Posterior cingulate gyrus (tissue), 11 donors: ENCODE measurements at places on chromosomes 3 and 15.

DNA sequence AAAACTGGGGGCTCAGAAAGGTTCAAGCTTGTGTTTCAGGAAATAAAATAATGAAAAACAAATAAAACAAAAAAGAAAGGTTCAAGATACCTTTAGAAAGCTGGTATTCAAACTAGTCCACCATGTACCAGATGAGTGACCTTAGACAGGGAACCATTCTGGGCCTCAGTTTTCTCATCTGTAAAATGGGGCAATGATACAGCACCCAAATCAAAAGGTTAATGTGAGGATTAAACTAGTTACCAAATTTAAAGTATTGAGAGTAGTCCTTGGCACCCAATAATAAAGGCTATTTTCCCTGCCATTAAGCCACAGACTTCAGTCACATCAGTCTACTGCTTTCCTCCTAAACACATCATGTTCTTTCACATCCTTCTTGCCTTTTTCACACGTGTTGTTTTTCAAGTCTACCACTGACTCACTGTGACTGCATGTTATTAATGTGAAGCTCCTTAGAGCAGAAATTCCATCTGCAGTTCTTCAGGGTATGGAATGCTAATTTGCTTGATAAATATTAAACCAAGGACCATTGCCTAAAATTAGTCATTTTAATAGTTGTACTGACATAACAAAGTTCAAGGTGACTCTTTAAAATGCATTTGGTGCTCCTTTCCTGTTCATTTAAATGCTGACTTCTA lies 19.9 kb downstream of the TAMM41 start:
- DNase-seq = no peak

GRCh38 chr3:51705276-51706020 lies 1.4 kb upstream of the GRM2 start:
- peak; percentile 5 for DNase-seq

DNA sequence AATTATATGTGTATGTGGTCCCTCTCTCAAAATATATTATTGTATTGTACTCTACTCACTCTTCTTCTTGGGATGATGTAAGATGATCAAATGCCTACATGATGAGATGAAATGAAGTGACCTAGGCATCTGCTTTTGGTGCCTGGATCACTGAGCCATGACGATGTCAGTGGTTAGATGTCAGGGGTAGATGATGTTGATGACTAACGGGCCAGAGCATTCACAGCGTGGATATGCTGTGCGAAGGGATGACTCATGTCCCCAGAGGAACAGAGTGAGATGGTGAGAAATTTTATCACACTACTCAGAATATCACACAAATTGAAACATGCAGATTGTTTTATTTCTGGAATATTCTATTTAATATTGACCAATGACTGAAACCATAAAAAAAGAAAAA lies 233.9 kb upstream of the CADM2 start:
- no peak for DNase-seq

DNA sequence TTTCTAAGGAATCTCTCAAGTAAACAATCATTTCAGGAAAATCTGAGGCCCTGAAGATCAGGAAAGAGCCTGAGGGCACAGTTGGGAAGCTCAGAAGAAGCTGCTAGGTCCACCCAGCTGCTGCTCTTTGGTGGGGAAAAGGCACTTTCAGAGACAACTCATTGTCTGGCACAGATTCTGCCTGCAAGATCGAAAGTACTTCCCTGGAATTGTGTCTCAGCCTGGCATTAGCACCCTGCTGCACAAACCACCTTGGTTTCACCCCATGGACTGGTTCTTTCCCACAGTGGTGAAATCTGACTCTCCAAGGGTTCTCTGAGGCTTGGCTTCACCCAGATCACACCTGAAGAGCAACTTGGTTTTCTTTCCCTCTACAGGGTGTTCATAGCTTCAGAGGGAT lies 18.7 kb downstream of the THRB start:
- DNase-seq = no peak

GRCh38 chr3:32913790-32914446 lies 37.5 kb upstream of the CCR4 start:
- DNase-seq = no peak

GRCh38 chr3:100277255-100277800 lies 16.5 kb downstream of the TBC1D23 start:
- DNase-seq = no peak

DNA sequence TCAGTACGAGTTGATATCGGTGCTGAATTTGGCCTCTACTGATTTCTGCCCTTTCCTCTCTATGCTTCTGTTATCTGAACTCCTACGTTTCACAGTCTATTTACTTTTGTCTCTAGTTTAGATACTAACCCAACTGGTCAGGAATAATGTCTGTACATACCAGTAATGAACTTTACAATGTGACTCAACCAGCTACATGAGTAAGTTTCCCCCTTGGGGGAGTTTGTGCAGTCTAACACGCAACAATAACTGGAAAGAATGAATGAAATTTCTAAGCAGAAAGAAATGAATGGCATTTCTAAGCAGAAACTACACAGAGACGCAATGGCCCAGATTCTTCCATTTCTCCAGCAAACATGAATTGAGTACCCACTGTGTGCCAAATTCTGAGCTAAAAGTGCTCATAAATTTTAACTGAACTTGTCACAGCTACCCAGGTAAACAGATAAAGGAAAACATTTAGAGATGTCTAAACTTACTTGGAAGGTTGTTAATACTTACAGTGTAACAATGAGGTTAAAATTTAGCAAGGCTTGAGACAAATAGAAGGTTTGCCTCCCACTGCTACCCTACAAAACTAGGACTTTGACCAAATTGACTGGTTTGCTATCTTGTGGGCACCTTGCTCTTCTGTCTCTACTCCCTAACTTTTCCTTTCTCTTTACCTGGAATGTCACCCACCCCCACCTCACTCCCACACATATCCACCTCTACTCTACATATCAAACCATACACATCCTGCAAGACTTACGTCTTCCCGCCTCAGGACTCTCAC lies 11.6 kb downstream of the UPK1B start:
- no peak for DNase-seq

DNA sequence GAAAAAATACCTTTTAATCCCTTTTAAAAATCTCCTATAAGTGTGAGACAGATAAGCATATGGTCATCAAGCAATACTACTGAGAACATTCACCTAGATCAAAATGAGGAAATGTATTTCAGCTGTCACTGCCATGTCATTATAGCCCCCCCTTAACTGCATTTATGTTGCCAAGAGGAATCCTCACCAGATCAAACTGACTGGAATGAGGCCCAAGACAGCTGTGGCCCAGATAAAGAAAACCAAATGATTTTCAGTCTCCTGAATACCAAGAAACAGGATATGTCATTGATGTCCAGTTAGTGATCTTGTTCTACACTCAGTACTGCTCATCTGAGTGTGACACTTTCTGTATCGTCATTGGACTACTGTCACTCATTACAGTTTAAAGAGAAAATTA lies 35.1 kb upstream of the CPB1 start:
- DNase-seq = no peak

GRCh38 chr3:14295037-14295436 lies 107.4 kb upstream of the SLC6A6 start:
- no peak for DNase-seq

DNA sequence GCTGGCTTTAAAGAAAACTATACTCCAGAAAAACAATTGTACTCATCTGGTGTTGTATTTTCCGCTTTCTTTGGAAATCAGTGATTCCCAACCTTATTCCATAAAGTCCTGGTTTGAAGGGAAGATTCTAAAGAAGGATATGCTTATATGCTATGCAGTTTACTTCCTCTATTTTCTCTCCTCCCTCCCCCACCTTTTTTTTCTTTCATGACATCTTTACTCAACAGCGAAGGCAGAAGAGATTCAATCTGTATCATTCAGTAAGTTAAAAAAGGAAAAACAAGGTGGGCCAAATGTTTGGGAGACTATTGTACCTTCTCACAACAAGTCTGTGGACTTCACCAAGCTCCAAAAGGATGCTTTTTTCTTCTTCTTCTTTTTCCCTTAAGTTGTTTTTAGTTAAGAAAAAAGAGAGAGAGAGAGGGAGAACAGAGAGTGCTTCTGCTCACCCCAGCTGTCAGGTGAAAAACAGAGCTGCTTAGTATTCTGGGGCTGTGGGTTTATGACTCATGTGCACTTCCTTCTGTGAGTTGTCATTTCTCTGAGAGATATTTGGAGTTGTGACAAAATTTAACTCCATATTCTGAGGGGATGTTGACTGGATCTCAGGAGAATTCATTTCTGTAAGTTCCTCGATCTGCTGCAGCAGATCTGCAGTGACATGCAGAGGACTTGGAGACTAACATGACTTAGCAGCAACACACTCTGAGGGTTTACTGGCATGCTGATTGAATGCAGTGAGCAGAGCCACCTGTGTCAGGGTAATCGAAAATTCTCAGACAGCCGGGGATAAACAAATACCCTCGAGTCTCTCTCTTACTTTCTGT lies 70.7 kb downstream of the SSR3 start:
- no peak for DNase-seq

GRCh38 chr3:9809239-9809614 lies 835 bp upstream of the TTLL3 start:
- DNase-seq = no peak

- DNase-seq = peak; percentile 33
These were observed 229.2 kb downstream of the ZNF621 start for GRCh38 chr3:40753951-40754350.

DNA sequence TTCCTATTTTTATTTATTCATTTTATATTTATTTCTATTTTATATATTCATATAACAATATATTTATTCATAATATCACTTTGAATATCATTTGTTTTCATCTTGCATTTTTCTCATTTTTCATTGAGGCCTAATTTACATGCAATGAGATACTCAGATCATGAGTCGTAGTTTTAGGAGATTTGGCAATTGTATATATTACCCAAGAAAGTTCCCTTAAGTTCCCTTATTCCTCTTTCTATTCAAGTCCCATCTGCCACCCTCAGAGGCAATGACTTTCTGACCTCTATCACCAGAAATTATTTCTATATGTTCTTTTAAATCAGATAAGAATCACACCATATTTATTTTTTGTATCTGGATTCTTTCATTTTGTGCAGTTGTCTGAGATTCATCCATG lies 329.1 kb upstream of the TPRG1 start:
- DNase-seq = no peak

GRCh38 chr15:40498891-40499290 lies 28.1 kb downstream of the CHST14 start:
- DNase-seq = no peak

GRCh38 chr3:123791898-123792297 lies 92.2 kb downstream of the MYLK start:
- peak; percentile 42 for DNase-seq

DNA sequence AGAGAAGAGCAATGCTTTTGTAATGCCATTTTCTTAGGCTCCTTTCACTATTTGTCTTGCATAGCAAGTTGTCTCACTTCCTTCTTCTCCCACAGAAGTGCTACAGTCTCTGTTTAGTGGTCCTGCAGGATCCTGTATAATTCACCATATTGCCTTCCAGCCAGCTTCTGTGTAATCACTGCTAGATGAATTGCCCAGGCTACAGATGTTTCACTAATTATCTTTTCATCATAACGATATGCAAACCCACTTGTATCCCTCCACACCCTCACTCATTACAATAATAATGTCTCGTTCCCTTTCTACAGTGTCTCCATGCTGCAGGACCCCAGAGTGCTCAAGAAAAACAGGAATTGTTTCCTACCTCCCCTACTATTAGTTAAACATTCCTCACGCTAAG lies 402.9 kb downstream of the TBL1XR1 start:
- no peak for DNase-seq

DNA sequence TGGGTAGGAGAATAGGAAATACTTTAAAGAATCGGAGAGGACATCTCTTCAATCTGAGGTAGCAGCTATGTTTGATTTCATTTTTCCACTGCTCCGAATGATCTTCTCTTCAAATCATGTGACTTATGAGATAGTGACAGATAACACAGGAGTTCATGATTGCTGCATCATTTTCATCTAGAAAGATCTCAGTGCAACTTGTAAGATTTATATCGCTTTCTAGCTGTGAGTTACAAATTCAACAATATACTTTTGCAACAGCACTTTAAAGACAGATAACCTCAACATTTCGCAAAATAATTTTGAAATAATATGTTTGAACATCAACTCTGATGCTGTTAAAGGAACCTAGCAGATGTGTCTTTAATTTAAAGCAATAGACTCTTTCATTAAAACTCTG lies 99.9 kb upstream of the CCDC80 start:
- no peak for DNase-seq

DNA sequence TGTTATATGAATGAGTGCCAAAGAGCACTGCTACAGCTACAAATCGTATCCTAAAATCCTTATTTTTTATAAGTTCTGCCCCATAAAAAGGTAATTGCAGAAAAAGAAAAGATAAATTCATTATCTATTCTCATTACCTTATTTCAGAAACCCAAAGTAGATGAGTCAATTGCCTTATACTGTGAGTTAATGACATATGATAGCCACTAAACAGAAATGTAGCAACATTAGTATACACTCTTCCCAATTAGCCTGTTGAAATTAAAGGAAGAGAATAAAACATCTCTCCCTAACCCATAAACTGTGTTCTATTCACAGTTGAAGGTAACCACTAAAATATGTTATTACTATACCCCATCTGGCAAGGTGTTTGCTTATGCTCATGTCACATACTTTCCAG lies 11.0 kb downstream of the TBL1XR1 start:
- no peak for DNase-seq

DNA sequence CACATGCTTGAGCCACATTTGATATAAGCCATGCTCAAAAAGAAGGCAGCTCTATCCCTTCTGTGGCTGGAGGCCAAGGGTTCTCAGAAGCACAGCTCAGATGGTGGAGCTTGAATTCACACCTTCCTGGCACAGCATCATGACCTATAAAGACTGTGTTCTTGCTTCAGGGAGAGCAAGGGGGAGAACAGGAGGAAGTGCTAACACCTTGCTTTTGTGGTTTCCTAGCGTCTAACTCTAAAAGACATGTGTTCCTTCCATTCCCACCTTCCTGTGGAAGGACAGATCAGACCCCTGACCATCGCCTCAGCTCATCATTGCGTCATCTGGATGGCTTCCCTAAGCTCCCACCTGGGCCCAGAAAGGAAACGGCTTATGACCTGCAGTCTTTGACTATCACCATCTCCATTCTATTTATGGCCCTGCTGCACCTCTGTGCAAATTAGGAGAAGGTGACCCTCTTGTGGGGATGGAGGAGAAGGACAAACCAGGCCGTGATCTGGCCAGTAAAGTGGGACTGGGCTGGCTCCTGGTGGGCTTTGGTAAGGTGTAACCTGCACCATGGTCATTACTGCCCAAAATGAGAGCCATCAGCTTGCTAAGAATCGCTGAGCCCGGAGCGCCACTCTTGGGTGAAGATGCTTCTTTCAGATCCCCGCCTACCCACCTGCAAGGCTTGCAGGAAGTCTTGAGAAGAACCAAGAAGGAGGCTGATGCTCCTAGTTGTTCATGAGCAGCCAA lies 128.5 kb downstream of the SERPINI1 start:
- DNase-seq = no peak

- DNase-seq = no peak
These were observed 199.2 kb downstream of the OTOL1 start for GRCh38 chr3:161695811-161696210.
